ENCODE measurements at places on chromosomes 7 and 10. TPM values are rescaled to one million over a fixed set of nuclear protein-coding genes. Genes with fewer than 3 reads are reported as not detected.

GRCh38 chr10:20302033-20302432 is 485.8 kb downstream of the PLXDC2 start:
- DNase-seq = no peak

DNA sequence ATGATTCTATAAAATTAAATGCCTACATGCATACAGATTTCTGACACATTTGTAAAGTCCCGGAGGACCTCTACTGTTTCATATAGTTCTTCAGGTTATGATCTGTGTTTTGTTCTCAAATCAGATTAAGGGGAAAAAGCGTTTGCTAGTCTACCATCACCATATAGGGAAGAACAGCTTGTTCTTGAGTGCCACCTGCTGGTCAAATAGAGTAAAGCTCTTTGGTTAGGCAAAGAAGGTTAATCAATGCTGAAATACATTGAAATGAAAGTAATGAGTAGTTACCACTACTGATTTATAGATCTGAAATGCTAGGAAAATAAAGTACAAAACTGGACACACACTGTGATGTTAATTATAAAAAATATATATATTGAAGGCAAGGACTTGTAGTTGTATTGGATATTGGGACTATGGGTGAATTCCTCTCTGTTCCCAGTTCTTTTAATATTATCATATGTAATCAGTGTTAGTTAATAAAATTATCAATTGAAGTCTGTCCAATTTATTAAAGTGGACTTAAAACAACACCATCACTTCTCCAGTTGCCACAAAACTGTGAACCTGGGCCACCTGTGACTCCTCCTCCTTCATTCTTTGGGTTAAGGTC is 72.6 kb upstream of the PDLIM1 start:
- DNase-seq = peak; percentile 56

- DNase-seq = no peak
Measured at GRCh38 chr10:86775056-86775869, 18.8 kb downstream of the BMPR1A start.

The NPSR1 gene
- not detected for total RNA-seq

The TMEM178B gene
- total RNA-seq = 1.0 TPM

The ACTA2 gene
- 41.5 TPM for total RNA-seq

All from body of pancreas (tissue), 4 donors.